ENCODE measurements at places on chromosomes 2 and 18.

DNA sequence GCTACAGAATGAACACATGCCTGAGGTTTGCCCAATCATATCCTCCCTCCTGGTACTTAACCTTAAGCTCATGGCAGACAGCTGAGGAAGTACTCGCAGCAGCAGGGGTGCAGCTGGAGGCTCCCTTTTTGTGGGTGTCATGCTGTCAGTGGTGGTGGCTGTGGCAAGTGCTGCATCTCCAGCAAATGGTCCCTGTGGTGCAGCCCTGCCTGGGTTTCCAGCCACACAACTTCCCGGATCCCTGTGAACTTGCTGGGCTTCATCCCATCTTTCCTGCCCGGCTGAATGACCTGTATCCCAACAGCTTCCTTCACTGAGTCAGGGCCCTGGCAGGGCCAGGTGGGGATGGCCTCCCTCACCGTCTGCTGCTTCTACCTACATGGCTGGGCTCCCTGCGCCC is 5.0 kb downstream of the TMEM185B start:
- DNase-seq = no peak

GRCh38 chr2:85179541-85179940 is 46.3 kb downstream of the TCF7L1 start:
- no peak for DNase-seq

GRCh38 chr18:9993521-9994025 is 79.8 kb downstream of the VAPA start:
- DNase-seq = no peak

DNA sequence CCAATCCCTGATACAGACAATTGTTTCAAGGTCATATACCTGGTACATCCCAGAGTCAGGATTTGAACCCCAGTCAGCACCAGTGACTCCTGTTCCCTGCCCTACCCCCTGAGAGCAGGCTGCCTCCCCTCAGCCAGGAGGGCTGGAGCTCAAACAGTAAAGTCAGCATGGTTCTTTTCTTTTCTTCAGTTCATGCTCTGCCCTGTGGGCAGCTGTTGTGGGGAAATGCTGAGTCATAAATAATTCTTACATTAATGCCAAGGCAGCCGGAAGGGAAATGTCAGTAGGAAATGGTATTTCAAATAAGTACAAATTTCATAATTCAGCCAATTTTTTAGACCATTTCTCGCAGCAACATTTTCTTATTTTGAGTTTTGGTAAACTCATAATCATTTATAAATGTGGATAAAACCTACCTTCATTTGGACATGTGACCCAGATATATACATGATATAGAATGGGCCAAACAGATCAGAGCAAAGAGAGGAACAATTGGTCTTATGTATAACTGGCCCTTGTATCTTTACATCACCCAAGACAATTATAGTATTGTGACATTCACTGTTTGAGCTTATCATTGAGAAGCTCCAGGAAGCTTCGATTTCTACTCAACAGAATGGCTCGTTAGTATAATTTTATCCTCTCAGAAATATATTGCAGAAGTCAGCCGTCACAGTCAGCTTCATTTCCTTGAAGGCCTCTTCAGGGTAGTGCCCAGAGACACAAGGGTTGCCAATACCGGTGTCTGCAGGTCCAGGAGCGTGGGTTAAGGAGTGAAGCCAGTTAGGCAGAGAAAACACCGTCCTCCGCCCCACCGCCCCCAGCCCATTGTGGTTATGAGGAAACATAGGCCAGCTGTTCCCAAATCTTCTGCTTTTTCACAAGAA is 28.0 kb upstream of the SCYGR1 start:
- peak; percentile 77 for DNase-seq

GRCh38 chr2:149064856-149065630 is 26.5 kb downstream of the LYPD6B start:
- DNase-seq = peak; percentile 56

GRCh38 chr18:46676182-46676835 is 19.3 kb upstream of the LOXHD1 start:
- DNase-seq = peak; percentile 32

GRCh38 chr2:7497178-7497577 is 580.0 kb downstream of the RNF144A start:
- no peak for DNase-seq

DNA sequence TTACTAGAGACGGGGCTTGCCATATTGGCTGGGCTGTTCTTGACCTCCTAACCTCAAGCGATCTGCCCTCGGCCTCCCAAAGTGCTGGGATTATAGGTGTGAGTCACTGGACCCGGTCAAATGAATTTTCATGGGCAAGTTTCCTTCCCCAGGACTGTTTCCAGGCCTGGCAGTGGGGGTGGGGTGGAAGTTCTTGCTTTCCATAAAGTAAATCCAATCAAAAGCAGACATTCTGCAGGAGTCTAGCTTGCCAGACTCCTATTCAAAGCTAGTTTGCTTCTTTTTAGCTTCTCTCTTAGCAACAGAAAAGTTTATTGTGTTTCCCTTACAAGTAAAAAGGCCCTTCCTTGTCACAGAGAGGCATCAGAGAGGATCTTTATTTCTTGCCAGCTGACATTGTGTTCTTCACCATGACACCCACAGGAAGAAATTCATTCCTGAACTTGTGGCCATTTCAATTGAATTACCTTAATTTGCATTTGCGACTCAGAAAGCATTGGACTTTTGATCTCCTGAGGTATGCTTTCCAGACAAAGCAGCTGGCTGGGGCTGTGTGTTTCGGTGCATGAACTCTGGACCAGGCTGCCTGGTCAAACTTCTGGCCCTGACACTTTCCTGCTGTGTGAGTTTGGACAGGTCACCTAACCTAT is 37.9 kb downstream of the LYPD1 start:
- DNase-seq = peak; percentile 50

DNA sequence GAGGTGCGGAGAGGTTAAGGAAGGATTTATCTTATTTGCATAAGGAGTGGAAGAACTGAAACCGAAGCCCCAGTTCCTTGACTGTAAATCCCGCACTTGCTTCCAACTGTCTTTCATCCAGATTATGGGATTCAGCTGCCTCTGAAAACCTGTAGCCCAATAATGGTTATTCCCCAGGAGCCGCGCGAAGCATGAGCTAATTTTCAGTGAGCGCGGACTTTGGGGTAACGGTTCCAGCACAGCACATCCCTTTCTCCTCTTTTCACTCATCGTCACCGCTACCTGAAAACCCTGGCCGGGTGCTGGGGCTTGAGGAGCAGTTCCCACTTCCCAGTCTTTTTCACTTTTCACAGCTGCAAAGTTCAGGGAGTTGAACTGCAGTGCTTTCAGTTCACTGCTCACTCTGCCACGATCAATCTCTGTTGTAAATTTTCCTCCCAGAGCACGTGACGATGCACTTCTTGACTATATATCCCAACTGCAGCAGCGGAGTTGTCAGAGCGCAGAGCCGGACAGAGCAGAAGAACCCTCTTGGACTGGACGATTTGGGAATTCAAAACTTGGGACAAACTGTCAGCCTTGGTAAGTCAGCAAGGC is at the start of gene KCNE4:
TSS of gene KCNE4 (plus strand) at position 498 of the 597 bp plus-strand sequence. CDS start 641 bp downstream, outside the sequence.
- DNase-seq = no peak

DNA sequence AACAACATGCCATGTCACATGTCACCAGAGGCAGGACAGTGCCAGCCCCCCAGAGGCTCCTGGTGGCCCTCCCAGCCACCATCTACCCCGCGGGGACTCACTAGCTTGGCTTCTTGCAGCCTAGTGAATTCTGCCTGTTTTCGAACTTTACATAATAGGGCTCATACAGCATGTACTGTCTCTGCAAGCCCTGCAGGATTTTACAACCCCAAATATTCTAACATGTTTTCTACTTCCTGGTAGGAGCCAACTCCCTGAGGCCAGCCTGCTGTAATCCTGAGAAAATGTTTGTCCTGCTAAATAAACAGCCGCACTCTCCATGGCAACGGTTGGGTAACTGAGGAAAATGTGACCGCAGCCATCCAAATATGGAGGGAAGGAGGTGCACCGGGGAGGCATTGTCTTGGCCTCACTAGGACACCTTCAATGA is 2.7 kb downstream of the PER2 start:
- no peak for DNase-seq

- no peak for DNase-seq
Observed at GRCh38 chr2:120898961-120899750, 163.5 kb downstream of the GLI2 start.

DNA sequence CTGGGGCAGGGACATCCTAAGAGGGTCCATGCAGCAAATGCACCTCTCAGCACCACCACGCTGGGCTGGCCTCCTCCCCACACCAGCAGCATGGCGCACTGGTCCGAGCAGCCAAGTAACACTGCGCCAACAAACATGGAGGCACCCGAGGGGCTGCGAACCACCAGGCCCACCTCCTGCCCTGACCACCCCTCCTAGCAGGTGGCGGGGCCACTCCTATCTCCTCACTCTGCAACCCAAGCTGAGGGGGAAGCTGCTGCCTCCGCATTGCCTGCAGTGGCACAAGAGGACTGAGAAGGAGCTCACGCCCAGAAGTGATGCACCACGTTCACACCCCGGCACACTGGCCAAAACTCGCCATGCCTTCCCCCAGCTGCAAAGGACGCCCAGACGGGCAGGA is 94.4 kb downstream of the EIPR1 start:
- DNase-seq = no peak

DNA sequence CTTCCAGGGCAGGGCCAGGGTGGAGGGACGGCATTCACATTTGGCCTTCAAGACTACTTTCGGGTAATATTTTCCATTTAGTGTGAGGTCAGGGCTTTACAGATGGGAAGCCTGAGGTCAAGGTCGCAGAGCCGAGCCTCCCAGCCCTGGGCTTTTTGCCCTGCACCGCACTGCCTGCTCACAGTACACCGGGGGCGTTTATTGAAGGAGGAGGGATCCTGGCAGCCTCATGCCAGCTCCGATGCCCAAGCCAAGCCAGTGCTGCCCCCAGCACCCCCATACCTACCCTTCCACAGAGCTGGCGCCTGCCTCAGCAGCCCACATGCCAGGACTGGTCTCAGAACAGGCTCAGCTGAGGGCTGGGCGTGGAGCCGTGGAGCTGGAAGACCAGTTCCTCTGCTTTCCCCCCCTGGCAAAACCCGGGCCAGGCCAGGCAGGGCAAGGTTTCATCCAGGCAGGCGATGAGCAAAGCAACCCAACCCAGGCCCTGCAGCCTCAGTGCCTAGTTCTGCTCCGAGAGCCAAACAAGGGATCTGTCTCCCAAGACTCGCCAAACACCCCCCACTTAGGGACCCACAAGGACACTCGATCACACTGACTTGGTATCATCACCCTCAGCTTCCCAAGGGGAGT is 11.9 kb downstream of the SDC1 start:
- DNase-seq = no peak

- no peak for DNase-seq
Observed at GRCh38 chr18:47799376-47799775, 131.1 kb downstream of the SMAD2 start.

DNA sequence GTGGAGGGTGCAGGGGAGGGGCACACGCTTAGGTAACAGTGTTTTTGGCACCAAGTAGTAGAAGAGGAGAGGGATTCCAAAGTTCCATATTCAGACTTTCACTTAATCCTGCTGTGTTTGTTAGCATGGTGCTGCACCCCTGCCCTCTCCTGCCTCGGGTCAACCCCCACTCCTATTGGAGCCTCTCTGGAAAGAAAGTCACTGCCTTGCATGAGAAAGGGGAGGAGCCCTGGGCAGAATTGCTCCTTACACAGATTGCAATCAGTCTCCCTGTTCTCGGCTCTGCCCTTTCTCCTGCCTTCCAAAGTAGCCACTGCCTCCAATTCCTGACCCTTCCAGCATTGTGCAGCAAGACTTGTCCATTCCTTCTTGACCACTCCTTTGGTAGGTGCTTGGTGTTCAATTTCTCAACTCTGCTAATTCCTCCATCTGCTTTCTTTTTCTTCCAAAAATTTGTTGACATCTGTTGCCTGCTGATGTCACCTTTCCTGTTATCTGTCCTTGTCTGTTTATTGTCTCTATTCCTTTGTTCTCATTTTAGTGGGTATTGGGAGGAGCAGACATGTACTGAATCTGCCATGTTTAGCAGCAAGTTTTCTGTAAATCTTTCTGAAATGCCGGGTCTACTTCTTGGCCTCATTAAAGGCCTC is 225.4 kb downstream of the LOXHD1 start:
- DNase-seq = no peak

DNA sequence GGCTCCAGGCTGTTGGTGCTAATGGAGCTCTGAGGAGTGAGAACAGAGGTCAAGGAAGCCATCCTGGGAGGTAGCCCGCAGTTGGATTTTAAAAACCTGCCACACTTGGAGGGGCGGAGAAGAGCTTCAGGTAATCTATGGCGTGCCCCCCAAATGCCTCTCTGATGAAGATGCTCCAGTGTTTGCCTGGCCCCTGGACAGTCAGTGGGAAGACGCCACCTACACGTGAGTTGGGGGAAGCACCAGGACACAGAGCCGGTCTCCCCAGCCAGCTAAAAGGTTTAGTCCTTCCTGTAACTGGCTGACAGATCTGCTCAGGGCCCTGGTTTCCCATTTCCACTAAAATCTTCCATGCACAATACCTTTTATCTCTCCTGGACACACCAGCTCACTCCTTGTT is 225.0 kb downstream of the TTC32 start:
- DNase-seq = no peak

- no peak for DNase-seq
Observed at GRCh38 chr18:11516751-11517503, 92.5 kb upstream of the SLC35G4 start.

GRCh38 chr2:227783404-227784138 is 30.1 kb upstream of the CCL20 start:
- DNase-seq = no peak

- no peak for DNase-seq
Observed at GRCh38 chr2:89763581-89764485, 1072.4 kb downstream of the RPIA start.

DNA sequence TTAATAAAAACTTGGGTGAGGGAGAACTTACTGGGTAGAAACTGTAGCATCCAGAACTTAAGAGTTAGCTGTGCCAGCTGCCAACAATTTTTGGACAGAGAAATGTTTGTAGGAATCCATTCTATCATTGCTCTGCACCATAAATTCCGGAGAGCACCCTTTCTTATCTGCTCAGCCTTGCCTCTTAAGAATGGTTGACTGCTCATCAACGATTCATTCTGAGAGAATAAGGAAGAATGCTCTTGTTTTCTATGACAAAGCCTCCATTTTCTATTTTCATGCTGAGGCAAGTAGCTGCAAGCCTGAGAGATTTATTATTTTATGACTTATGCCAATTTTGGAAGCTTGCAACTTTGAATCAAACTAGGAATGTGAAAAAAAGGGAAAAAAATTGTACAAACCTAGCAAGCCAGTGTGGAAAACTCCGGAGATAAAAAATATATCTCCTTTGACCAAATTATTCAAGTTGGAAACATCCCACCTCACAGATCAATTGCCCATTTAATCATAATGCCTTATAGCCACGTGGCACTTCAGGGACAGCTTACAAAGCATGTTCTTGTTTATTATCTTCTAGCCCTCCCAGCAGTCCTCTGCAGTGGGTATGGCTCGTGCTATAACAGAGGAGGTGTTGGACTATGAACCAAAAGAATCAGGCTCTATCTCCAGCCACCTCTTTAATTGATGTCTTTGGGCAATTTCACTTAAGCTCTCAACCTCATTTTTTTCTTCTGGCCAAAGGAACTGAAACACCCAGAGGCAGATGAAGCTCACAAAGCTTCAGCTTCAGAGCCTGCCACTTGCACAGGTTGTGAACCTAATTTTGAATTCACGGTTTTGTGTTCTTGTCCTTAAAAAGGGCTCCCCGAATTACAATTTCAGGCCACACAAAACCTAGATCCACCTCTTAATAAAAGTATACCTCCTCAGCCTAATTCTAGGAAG is 40.9 kb upstream of the ATL2 start:
- no peak for DNase-seq

- DNase-seq = peak; percentile 68
Observed at GRCh38 chr2:160493227-160494028, at the start of gene RBMS1. Gene RBMS1 (minus strand): TSS chr2:160493807. CDS start chr2:160493363, 444 bp downstream.

Measured in A172 (cell line).